ENCODE measurements at places on chromosomes 4 and X.

GRCh38 chr4:15186149-15186548 lies 183.9 kb downstream of the CPEB2 start:
- DNase-seq: no peak

DNA sequence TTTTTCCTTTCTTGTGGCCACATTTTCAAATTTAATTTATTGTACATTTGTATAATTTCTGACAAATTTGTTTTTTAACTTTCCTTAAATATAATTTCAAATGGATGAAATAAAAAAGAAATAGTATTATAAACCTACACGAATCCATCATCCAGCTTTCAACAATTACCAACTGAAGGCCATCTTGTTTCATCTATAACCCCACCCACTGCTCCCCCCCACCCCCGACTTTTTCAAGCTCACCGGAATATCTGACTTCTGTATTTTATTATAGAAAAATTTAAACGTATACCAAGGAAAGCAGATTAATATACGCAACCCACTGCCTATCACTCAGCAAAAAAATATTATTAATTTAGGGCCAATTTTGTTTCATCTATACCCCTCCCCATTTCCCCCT lies 1.1 kb downstream of the MORF4L2 start:
- DNase-seq: no peak

DNA sequence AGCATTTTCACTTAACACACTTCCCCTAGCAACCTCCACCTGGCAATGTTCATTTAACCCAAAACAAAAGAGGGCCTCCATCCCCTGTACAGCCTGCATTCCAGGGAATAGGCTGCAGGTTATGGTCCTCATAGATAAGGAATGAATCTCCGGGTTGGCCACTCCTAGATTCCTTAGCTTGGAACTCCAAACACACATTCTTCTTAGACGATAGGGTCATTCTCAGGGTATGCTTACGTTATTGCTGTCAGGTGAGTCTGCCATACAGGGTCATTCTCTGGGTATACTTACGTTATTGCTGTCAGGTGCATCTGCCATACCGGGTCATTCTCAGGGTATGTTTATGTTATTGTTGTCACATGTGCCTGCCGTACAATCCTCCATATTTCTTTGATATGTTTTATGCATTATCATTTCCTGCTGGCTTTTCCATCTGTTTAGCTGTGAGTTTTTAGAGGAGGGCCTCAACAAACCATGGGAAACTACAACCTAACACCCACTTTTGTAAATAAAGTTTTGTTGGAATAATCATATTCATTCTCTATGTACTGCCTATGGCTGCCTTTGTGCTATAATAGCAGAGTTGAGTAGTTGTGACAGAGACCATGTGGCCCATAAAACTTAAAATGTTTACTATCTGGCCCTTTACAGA lies 8.2 kb upstream of the AFF1 start:
- DNase-seq: no peak

- no peak for DNase-seq
Measured at GRCh38 chr4:80156410-80156809, 40.9 kb upstream of the PRDM8 start.

- DNase-seq: no peak
Measured at GRCh38 chrX:103329991-103330390, at the start of gene TCEAL7. Gene TCEAL7, plus strand, starts transcription at chrX:103330239. Its CDS starts 1,165 bp downstream, at chrX:103331404.

DNA sequence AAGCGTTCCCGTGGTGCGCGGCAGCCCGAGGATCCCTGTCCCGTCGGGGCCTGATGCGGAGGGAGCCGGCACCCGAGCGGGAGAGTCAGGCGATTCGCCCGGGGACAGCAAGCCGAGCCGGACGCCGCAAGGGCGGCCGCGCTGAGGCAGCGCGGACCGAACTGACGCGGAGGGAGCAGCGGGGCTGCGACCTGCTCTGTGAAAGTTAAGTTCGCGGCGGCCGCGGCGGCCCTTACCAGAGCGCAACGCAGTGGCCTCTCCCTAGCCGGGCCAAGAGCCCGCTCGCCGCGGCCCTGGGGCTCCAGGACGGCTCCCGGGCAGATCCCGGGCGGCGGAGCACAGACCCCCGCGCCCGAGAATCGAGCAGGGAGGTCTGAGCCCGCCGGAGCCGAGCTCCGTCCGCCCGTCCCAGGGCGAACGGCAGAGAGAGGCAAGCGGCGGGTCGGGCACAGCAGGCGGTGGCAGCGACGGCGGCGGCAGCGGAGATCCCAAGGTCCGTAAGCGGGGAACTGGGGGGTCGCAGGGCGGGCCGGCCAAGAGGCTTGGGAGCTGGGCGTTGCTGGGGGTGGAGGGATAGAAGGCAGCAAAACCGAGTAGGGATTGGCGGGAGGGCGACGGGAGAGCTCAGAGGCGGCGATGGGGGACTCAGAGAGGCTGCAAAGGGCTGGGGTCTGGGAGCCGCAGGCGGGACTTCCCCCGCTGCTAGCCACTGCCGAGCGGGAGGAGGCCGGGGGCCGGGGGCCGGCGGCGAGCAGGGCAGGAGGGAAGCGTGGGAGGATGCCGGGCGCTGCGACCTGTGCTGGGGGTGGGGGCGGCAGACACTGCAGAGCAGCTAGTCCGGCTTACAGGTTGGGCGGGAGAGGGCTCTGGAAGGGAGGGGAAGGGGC lies 1.0 kb downstream of the GPR50 start:
- DNase-seq: no peak

- no peak for DNase-seq
Measured at GRCh38 chr4:87239821-87240220, 19.4 kb upstream of the KLHL8 start.

- no peak for DNase-seq
Measured at GRCh38 chr4:124907881-124908280, 195.3 kb upstream of the ANKRD50 start.

GRCh38 chrX:47649271-47649670 lies 1.1 kb downstream of the ELK1 start:
- no peak for DNase-seq
